ENCODE measurements at places on chromosomes 5 and 9. TPM values are rescaled to one million over a fixed set of nuclear protein-coding genes. Genes with fewer than 3 reads are reported as not detected.

DNA sequence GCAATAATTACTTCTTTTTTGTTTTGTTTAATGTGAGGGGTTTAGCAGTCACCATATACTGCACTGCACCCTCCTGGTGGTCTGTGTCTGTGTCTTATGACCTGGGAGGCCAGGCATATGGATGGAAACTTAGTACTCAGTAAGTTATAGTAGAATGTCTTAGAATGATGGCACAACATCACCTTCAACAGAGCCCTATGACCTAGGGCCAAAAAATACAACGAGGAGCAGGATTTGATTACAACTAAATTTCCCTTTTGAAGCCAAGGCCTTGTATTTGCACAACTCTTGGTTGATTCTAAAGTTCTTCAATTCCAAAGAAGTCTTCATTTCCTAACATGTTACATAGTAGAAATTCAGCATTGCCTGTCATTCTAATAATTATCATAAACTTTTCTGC lies 422.1 kb upstream of the PIK3R1 start:
- no peak for DNase-seq

DNA sequence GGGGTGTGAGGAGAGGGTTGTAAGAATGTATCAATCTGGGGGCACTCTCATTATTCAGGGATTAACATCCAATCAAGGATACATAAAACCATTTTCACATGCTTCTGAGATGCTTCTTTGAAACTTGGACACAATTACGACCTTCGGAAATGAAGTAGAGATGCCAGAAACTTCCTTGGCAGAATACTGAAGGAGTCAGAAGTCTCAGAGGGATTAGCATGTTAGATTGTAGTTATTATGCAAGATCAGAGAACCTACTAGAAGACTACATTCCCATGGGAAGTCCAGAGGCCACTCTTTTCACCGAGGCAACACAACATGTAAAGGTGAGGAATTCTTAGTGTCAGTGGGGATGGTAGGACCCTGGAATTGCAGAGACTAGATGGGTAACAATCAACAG lies 5.1 kb upstream of the SLC22A4 start:
- no peak for DNase-seq

DNA sequence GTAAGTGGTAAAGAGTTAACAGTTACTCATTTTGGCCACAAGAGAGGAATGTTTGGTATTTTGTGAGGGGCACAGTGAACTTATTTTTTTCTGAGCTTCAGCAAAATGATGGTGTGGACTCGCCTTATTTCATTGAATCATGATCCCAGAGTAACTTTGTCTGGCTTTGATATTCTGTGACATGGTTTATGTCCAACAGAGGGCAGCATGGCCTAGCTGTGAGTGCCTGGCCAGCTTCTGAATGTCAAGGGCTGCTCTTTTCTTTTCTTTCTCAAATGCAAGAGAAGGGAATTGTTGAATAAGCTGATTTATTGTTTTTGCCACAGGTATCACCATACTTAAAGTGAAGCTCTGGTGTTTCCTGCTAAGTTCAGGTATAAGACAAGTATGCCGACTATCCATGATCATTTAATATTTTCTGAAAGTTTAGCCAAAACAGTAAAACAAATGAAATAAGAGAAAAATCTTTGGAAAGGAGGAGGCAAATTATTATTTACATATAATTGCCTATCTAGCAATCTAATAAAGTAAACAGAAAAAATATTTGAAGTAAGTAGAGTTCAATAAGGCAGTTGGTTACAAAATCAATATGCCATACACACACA lies 31.7 kb downstream of the MRPL22 start:
- no peak for DNase-seq

DNA sequence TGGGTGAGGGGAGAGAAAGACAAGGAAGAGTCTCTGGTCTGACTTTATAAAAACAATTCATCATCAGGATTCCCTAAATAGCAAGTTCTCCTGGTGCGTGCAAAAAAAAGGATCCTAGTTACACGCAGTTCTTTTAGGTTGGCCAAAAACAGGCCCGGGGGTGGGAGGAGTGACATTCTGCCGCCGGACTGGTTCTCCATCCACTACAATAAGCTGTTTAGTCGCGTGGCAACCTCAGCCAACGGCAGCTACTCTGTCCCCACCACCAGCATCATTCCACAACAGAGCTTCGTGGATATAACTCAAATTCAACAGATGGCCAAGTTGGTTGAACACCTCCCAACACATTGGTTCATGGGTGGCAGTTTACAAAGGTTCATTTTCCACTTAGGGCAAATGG lies 2.9 kb upstream of the FAM163B start:
- no peak for DNase-seq

DNA sequence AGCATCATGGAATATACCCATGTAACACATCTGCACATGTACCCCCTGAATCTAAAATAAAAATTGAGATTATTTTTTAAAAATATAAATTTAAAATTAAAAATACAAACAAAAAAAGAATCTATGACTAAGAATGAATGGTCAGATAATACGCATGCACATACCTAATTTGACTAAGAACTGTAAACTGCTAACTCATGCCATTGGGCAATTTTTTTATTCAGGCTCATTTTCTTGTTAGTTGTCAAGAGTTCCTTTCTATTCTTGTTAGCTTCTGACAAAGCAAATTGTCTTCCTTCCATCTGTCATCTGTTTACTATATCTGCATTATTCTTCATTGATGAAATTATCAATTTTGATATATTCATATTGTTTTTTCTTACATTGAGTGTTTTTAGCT lies 69.5 kb upstream of the HAND1 start:
- no peak for DNase-seq

DNA sequence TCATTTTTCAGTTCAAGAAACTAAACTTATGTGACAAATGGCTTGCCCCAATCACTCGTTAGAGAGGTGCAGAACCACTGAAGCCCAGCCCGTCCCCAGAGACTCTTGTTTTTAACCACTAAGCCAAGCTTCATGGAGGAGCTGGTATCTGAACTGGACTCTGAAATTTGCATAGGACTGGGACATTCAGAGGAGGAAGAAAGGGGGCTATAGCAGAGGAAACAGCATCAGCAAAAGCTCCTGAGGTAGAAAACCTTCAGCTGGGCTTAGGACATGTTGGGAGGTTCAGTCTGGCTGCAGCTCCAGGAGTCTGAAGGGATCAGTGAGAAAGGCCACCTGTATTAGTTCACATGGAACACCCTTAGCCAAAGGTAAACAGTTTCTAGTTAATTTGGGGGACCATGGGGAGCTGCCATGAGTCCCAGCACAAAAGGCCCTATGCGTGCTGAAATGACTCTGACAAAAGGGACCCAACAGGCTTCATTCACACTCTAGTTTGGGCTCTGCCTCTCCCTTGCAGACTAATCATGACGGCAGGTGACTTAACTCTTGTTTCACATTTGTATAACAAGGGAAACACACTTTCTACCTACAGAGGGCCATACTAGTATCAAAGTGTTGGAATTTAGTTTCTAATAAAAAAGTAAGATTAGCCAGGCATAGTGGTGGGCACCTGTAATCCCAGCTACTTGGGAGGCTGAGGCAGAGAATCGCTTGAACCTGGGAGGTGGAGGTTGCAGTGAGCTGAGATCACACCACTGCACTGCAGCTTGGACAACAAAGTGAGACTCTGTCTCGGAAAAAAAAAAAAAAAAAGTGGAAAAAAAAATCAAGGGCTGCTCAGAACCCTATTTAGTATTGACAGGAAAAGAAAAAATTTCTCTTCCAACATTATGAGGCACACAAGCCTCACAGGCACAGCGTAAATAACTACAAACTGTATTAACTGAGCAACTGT lies 10.2 kb downstream of the FBXO10 start:
- DNase-seq = peak; percentile 44

GRCh38 chr9:99000476-99001395 lies 57.0 kb downstream of the COL15A1 start:
- DNase-seq = peak; percentile 51

DNA sequence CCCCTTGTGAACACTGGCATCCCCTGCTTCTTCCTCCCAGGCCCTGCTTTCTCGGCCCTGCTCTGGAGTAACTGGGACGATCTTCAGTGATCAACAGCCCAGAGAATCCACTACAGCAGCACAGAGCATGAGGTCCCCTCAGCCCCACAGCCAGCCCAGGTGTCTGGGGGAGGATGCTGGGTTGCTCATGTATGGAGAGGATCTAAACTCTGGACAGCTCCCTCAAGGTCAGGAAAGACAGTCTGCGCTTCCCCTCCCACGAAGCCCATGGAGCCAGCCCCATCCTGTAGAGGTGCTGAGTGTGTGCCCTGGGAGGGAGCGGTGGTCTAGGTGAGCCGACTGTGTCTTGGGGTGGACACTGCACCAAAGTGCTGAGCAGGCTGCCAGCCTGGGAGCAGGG lies 190.2 kb downstream of the GABBR2 start:
- DNase-seq = no peak

- DNase-seq = no peak
These were observed 92.1 kb downstream of the TLE4 start for GRCh38 chr9:79663878-79664277.

GRCh38 chr5:152135827-152136226 lies 211.2 kb upstream of the GLRA1 start:
- DNase-seq = no peak

DNA sequence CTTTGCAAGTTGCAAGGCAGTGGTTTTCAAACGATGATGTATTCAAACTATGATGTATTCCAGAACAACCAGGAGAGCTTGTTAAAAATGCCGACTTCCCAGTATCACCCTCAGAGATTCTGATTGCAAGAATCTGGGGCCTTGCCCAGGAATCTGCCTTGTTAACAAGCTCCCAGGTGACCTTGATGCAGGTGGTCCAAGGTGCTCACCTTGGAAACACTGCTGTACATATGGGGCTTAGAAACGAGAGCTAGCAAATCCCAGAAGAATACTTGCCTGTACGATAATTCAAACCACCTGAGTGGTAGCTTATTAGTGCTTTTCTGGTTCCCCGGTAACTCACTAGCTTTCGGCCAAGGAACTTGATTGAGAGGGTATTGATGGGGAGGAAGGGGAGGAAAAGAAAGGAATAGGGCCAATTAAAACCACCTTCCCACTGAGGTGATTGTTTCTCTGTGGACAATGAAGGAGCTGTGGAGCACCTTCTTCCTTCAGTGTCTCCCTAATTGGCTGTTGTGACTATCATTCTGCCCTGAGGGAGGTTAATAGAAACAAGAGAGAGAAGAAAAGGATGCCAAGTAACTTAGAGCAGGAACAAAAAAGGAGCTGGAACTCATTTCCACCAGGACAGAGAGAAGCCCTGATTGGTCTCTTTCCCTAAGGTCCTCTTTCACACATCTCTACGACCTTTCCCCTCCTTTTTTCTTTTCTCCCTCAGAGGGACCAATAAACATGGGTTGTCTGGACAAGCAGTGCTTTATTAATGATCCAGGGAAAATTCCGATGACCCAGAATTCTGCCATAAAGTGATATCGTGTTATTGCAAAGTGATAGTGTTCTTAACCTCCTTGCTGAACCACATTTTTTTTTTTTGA lies 218.8 kb downstream of the TMEM167A start:
- no peak for DNase-seq

- peak; percentile 78 for DNase-seq
These were observed 12.7 kb upstream of the CCL27 start for GRCh38 chr9:34675048-34675714.

DNA sequence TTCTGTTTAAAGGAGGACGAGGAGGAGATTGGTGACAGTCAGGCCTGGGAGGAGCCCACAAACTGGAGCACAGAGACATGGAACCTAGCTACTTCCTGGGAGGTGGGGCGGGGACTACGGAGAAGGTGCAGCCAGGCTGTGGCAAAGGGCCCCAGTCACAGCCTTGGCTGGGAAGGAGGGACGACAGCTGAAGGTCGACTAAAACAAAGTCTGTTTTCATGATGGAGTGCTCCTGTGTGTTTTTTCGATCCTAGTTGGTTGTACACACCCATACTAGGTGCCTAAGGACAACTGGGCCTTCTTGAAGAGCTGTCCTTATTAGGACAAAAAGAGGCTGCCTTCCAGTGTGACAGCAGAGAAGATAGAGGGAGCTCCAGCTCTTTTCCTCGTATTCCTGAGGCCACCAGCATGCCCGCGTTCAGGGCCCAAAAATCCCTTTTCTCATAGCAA lies 2.9 kb downstream of the CCDC107 start:
- peak; percentile 73 for DNase-seq

DNA sequence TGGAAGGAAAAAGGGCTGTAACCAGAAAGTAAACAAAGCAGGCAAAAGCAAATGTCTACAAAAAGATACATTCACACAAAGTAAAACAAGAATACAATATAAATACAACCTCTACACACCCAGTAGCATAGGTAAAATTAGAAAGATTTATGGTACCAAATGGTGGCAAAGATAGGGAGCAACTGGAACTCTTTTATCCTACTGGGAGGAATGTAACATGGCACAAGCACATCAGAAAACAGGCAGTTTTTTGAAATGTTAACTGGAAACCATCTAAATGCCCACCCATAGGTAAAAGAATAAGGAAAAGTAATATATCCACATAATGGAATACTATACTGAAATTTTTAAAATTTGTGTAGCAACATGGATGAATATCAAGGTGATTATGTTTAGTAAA lies 8.7 kb upstream of the ARL14EPL start:
- no peak for DNase-seq

DNA sequence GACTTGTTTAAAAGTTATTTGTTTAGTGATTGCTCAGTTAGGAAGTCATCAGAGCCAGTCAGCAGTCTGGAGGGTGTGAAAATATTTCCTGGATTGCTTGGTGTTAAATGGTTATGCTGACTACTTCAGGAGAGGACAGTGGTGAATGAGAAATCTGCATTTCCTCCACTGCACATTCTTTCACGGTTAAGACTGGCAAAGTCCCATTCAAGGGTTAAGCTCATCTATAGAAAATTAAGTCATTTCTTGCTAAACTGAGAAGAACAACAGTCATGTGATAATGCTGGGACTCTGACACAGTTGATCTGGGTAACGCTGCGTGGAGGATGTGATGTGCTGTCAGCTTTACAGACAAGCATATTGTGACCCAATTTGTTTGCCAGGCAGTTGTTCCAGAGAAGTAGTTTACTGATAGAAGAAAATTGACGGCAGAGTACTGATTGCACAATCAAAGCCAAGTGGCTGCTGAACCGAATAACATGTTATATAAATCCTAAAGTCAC lies 80.4 kb downstream of the GRAMD2B start:
- DNase-seq = no peak

- DNase-seq = no peak
These were observed 30.8 kb upstream of the ENHO start for GRCh38 chr9:34553511-34554021.

DNA sequence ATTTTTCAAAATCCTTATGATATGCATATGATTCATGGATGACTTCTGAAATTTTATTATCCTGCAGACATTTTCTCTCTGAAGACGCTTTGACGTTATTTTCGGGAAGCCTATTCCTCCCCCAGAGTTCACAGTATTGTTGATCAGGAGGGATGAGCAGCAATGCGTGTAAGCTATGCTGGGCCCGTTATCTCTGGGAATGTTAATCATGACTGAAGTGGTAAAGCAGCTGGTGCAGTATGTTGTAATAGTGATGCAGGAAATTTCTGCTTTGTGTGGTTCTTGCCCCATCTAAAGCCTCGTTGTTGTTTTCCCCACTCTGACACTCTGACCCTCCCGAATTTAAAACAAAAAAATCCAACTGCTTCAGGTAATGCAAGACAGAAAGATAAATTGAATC lies 1797.8 kb upstream of the WWC1 start:
- DNase-seq = no peak

The COL23A1 gene
- total RNA-seq = 2.2 TPM

The ACTBL2 gene
- total RNA-seq = not detected

The SHISAL2B gene
- not detected for total RNA-seq

The CD274 gene
- total RNA-seq = 0.80 TPM

The SPAAR gene
- 0.68 TPM for total RNA-seq

Measured in transverse colon (tissue), 4 donors.